ENCODE measurements at places on chromosomes 11 and 22. TPM values are rescaled to one million over a fixed set of nuclear protein-coding genes. Genes with fewer than 3 reads are reported as not detected.

- no peak overlapping the region for H3K4me3 ChIP-seq
- no peaks in the 10 kb centered on the region for H3K4me1 ChIP-seq
- DNase-seq: no peak
- H3K27ac ChIP-seq: no peak overlapping the region
- no peaks in the 10 kb centered on the region for H3K36me3 ChIP-seq
Measured at GRCh38 chr22:33405194-33405593, 347.0 kb upstream of the SYN3 start.

DNA sequence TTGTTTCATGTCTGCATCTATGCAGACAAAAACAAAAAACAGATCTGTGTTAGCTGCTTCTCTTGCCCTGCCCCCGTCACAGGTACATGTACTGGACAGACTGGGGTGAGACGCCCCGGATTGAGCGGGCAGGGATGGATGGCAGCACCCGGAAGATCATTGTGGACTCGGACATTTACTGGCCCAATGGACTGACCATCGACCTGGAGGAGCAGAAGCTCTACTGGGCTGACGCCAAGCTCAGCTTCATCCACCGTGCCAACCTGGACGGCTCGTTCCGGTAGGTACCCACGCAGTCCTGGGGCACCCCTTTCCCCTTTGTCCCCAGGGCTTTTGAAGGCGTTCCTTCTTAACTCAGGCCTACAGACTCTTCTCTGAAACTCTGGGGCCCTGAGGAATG, 45.2 kb downstream of the LRP5 start:
- H3K4me3 ChIP-seq: no peak overlapping the region
- no peak overlapping the region for H3K27ac ChIP-seq
- no peak for DNase-seq
- H3K4me1 ChIP-seq: peaks cover 11% of the 10 kb centered on the region
- H3K27me3 ChIP-seq: no peaks in the 10 kb centered on the region

GRCh38 chr11:71488681-71489270, 35.8 kb downstream of the NADSYN1 start:
- H3K4me1 ChIP-seq: no peaks in the 10 kb centered on the region
- no peaks in the 10 kb centered on the region for H3K27me3 ChIP-seq
- H3K4me3 ChIP-seq: no peak overlapping the region
- DNase-seq: no peak

DNA sequence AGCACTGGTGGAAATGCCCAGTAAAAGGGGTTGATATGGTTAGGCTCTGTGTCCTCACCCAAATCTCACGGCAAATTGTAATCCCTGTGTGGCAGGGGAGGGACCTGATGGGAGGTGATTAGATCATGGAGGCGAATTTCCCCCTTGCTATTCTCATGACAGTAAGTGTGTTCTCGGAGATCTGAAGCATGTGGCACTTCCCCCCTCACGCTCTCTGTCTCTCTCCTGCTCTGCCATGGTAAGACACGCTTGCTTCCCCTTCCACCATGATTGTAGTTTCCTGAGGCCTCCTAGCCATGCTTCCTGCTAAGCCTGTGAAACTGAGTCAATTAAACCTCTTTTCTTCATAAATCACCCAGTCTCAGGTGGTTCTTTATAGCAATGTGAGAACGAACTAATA, 37.4 kb downstream of the PACSIN2 start:
- no peaks in the 10 kb centered on the region for H3K27me3 ChIP-seq
- no peak overlapping the region for H3K27ac ChIP-seq
- DNase-seq: no peak
- H3K4me1 ChIP-seq: peaks cover 7% of the 10 kb centered on the region
- H3K36me3 ChIP-seq: no peaks in the 10 kb centered on the region
- H3K4me3 ChIP-seq: no peak overlapping the region

DNA sequence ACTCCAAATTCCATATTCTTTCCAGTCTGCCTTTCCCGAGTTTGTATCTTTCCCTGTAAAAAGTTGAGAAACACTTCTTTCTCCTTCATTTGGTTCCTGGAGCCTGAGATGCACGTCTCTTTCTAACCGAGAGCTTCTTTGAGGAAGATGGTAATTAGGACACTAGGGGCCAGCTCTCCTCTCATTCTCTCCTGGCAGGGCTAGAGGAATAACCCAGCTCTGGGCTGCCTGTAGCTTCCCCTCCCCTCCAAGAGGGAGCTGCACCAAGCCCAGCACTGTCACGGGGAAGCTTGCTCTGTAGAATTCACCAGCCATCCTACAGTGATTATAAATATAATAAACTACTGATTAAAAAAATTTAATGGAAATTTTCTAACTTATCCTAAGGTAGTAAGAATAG, 26.9 kb downstream of the UBASH3B start:
- H3K4me1 ChIP-seq: no peaks in the 10 kb centered on the region
- H3K27me3 ChIP-seq: no peaks in the 10 kb centered on the region
- no peak for DNase-seq
- no peak overlapping the region for H3K27ac ChIP-seq

DNA sequence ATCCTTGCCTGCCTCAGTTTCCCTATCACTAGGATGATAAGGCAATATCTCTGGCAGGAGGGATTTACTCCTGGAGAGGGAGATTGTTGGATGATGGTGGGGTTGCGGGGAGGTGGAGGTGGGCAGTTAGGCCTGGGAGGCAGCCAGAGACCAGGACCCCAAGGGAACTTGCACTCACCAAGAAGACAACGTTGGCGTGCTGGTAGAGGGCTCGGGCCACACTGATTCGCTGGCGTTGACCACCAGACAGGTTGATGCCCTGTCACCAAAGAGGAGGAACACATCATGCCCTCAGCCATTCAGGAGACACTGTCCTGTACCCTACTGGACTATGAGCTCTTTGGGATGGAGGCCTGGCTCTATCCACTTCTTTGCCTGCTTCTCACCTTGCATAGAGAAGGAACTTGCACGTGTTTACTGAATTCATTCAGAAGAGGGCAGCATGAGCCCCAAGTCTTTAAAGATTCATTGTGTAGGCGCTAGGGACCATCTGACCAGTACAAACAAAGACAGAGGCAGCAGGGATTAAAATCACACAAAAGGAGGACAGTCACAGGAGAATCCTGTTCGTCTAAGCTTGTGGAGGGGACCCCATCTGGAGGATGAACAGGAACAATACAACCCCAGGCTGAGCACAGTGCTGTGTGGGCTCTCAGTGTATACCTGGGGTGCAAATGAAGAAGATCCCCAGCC, 24.2 kb upstream of the KCNJ11 start:
- DNase-seq: no peak
- H3K36me3 ChIP-seq: no peaks in the 10 kb centered on the region
- H3K27ac ChIP-seq: no peak overlapping the region
- H3K4me3 ChIP-seq: no peak overlapping the region
- no peaks in the 10 kb centered on the region for H3K27me3 ChIP-seq

Gene OR5D18
- total RNA-seq: not detected

Gene KCNE3
- total RNA-seq: 2.4 TPM

Gene CLTCL1
- total RNA-seq: 1.0 TPM
